Small intestine (tissue), 16 donors: ENCODE measurements at places on chromosomes 1 and 21. TPM values are rescaled to one million over a fixed set of nuclear protein-coding genes. Genes with fewer than 3 reads are reported as not detected.

Gene KCND3
- not detected for polyA plus RNA-seq

Gene TNFRSF14
- 164 TPM for polyA plus RNA-seq

Gene ATP5IF1
- 389 TPM for polyA plus RNA-seq

Gene LAMTOR5
- polyA plus RNA-seq, result 345 TPM

Gene SELENBP1
- 88.8 TPM for polyA plus RNA-seq

Gene PEA15
- 15.2 TPM for polyA plus RNA-seq

Gene TCHH
- polyA plus RNA-seq, result not detected

Gene ARTN
- polyA plus RNA-seq, result not detected

Gene TP73
- not detected for polyA plus RNA-seq

Gene OR2AK2
- polyA plus RNA-seq, result not detected

Gene DENND2D
- 31.3 TPM for polyA plus RNA-seq

Gene RASSF5
- polyA plus RNA-seq, result 1.6 TPM

Gene FMO3
- polyA plus RNA-seq, result not detected

Gene CRP
- not detected for polyA plus RNA-seq

Gene CDCA8
- polyA plus RNA-seq, result 4.0 TPM

Gene MPZL1
- polyA plus RNA-seq, result 107 TPM

Gene TDRD5
- 0.24 TPM for polyA plus RNA-seq

Gene FAM167B
- polyA plus RNA-seq, result 2.7 TPM

Gene CYP4A11
- polyA plus RNA-seq, result 0.16 TPM

Gene SPRR5
- polyA plus RNA-seq, result not detected

Gene GPR37L1
- polyA plus RNA-seq, result 0.22 TPM

Gene CYP4Z1
- polyA plus RNA-seq, result not detected

Gene GPR3
- polyA plus RNA-seq, result not detected

Gene IL12RB2
- polyA plus RNA-seq, result not detected

Gene SLAMF9
- polyA plus RNA-seq, result not detected
